ENCODE measurements at places on chromosomes 1 and 21. TPM values are rescaled to one million over a fixed set of nuclear protein-coding genes. Genes with fewer than 3 reads are reported as not detected.

The PROX1 gene
- 17.6 TPM for total RNA-seq

The ATP6V1G3 gene
- total RNA-seq, result 4.7 TPM

The SLC25A34 gene
- total RNA-seq, result 0.49 TPM

- H3K4me1 ChIP-seq, result no peaks in the 10 kb centered on the region
- no peaks in the 10 kb centered on the region for H3K27me3 ChIP-seq
- no peaks in the 10 kb centered on the region for H3K36me3 ChIP-seq
- no peak overlapping the region for H3K4me3 ChIP-seq
- DNase-seq, result no peak
Observed at GRCh38 chr1:193763266-193763665, 576.9 kb upstream of the B3GALT2 start.

The TNFRSF9 gene
- 0.91 TPM for total RNA-seq

The ETNK2 gene
- total RNA-seq, result 21.9 TPM

The SNAPIN gene
- total RNA-seq, result 32.8 TPM

The ANGPTL3 gene
- 0.77 TPM for total RNA-seq

DNA sequence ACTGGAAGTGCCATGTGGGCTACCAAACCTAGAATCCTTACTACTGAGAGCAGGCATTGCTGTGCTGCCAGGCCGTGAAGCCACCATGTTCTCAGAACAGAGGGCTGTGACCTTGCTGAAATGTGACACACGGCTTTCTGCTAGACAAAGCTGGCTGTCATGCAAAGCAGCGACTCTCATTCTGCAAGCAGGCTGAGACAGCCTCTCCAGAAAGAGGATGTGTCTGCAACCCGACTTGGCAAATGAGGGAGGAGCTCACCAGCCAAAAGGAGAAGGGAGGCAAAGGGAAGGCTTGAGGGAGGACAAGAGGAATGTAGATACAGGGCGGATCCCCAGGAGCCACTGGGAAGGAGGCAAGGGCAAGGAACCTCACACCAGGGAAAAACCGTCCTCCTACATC, 85.7 kb upstream of the KRTAP19-8 start:
- no peak overlapping the region for H3K27ac ChIP-seq
- H3K36me3 ChIP-seq, result no peaks in the 10 kb centered on the region
- no peaks in the 10 kb centered on the region for H3K27me3 ChIP-seq
- no peak overlapping the region for H3K4me3 ChIP-seq

DNA sequence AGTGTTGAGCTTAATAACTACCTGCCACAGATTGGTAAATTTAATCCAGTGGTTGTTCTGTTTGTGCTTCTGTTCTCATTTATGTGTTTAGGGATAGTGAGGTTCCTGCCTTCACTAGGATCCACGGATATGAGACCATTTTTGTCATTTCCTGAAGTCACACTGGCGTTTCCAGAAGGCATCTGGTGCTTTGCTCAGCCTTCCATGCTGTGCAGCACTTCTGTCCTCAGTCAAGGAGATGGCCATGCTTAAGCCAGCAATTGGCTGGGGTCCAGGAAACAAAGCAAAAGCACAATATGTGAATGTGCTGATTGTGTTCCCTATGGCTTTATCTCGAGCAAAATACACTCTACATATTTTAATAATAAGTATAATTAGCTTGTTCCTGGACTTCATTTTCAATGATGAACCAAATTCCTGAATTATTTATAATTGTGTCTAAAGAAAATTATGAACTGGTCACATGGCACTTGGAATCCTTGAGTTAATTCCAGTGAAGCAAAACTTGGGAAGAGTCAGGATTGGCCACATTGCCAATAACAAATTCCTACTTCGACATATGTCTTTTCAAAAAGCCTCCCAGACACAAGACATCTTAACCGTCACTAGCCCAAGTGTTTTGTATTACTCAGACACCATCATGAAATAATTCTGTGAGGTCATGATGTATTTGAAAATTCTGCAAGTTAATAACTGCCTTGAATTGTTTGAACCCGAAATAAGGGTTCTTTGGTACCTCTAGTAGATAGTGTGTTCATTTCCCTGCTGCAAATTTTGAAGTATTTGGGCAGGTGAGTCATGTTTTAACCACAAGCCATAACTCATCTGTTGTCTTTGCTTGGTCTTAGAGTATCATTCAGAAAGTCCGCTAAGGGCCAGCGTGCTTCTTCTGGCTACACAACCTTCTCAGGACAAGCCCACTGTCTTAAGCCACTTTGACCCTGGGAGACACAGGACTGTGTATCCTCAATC, 412.4 kb downstream of the DISC1 start:
- H3K4me3 ChIP-seq, result no peak overlapping the region
- no peaks in the 10 kb centered on the region for H3K4me1 ChIP-seq
- H3K27me3 ChIP-seq, result no peaks in the 10 kb centered on the region
- no peak overlapping the region for H3K27ac ChIP-seq
- no peak for DNase-seq

DNA sequence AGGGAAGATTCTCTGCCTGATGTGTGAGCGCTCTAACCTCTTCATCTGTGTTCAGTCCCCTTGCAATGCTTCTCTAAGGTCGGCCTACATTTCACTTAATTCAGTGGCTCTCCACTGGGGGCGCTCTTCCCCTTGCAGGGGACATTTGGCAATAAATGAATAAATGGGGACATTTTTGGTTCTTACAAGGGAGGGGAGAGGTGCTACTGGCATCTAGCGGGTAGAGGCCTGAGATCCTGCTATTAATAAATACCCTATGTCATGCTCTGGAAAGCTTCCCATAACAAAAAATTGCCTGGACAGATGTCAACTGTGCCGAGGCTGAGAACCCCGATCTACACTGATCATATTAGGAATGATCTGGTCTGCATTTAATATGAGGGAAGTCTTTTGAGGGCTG, 25.9 kb upstream of the DNAJC11 start:
- H3K27me3 ChIP-seq, result no peaks in the 10 kb centered on the region
- H3K4me1 ChIP-seq, result peaks cover 15% of the 10 kb centered on the region
- no peaks in the 10 kb centered on the region for H3K36me3 ChIP-seq

The ZNF593OS gene
- total RNA-seq, result 0.45 TPM

DNA sequence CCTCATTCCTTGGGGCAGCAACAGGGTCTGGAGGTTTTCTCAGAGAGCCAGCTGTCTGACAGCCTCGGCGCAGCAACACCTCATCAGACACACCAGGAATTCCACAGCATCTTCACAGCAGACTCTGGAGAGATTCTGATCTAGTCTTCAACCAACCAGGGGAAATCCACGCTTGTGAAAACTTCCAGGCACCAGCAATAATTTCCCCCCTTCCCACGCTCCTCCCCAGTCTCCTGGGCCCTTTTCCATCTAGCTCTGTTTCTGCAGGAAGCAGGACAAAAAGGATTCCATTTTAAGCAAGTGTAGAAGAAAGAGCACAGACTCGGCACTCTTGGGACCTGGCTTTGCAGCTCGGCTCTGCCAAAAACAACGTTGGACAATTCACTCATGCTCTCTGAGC, 44.3 kb upstream of the CAPZB start:
- no peaks in the 10 kb centered on the region for H3K4me1 ChIP-seq
- H3K36me3 ChIP-seq, result no peaks in the 10 kb centered on the region
- no peak overlapping the region for H3K27ac ChIP-seq
- H3K27me3 ChIP-seq, result no peaks in the 10 kb centered on the region

DNA sequence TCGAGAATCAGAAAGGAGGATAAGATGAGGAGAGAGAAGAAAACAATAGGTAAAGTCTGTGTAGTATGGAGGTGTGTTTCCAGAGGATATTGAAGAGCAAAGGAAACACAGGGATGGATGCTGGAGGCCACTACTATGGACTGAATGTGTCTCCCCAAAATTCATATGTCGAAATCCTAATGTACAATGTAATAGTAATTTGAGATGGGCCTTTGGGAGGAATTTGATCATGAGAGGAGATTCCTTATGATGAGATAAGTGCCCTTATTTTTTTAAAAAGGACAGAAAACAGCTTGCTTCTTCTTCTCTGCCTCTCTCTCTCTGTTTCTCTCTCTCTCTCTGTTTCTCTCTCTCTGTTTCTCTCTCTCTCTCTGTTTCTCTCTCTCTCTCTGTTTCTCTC, 602.2 kb upstream of the ADAMTS5 start:
- H3K36me3 ChIP-seq, result no peaks in the 10 kb centered on the region
- no peaks in the 10 kb centered on the region for H3K27me3 ChIP-seq
- H3K27ac ChIP-seq, result no peak overlapping the region
- no peak overlapping the region for H3K4me3 ChIP-seq

DNA sequence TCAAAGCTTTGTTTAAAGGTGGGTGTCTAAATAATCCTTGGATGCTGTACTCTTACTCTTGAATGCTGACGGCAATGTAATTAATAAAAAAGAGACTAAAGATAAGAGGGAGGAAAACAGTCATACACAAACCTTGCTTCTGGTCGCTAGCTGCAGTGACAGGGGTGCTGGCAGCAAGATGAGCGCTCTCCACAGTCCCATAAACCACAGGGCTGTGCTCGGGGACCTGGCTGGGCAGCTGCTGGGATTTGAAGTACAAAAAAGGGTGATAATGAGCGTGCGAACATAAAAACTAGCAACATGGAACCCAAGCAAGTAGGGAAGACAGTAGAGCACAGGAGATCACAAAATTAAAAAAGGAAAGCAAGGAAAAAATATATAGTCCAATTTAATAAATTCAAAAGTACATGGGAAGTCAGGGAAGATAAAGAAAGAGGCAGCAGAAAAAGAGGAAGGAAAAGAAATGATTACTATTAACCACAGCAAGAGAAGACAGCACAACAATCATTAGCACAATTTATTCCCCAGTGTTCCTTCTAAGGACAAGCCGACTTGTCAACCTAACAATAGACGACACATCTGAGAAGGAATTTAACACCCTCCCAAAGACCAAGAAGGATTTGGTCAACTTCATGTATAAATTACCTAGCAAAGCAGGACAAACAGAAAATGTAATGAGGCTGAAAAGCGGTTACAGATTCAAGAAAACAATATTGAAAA, 162.9 kb upstream of the HP1BP3 start:
- H3K36me3 ChIP-seq, result no peaks in the 10 kb centered on the region
- no peaks in the 10 kb centered on the region for H3K27me3 ChIP-seq
- no peak overlapping the region for H3K27ac ChIP-seq

The METTL13 gene
- 36.9 TPM for total RNA-seq

DNA sequence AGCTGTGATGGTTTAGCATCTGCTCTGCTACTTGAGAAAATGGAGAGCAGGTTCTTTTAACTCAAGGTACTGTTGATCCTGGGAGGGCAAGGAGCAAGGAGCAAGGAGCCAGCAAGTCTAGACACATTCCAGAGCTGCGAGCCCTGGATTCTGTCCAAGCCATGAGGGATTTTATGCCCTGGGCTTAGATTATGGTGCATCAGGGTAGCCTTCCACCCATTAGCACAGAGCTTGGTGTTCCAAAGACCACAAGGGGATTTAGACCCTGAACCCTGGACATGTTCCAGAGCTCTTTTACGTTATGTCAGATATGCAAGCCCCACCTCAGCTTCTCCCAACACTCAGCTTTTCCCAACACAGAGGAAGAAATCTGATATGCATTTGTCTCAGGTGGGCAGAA, 2.0 kb upstream of the OR14I1 start:
- DNase-seq, result no peak
- H3K27ac ChIP-seq, result no peak overlapping the region
- no peaks in the 10 kb centered on the region for H3K4me1 ChIP-seq

DNA sequence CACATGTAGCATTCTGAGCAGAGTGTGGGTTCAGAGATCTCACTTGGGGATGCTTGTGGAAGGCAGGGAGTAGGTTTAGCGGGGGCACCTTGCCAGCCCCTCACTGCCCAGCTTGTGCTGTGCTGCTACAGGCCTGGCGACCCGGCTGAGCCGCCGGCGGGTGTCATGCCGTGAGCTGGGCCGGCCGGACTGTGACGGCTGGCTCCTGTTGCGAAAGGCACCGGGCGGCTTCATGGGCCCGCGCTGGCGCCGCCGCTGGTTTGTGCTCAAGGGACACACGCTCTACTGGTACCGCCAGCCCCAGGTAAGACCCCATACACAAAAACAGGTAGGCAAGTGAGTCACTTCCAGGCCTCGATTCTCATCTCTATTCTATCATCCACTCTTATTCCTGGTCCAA, 5.5 kb upstream of the CATSPER4 start:
- H3K4me1 ChIP-seq, result no peaks in the 10 kb centered on the region
- no peaks in the 10 kb centered on the region for H3K27me3 ChIP-seq
- H3K27ac ChIP-seq, result no peak overlapping the region

GRCh38 chr1:236141447-236142252, 689 bp upstream of the GPR137B start:
- H3K4me1 ChIP-seq, result peaks cover 8% of the 10 kb centered on the region
- H3K27ac ChIP-seq, result peak overlapping the region; percentile 34
- H3K36me3 ChIP-seq, result no peaks in the 10 kb centered on the region
- H3K27me3 ChIP-seq, result no peaks in the 10 kb centered on the region

The COL8A2 gene
- total RNA-seq, result 0.18 TPM

The DMBX1 gene
- not detected for total RNA-seq

The SLFNL1 gene
- total RNA-seq, result 0.09 TPM

DNA sequence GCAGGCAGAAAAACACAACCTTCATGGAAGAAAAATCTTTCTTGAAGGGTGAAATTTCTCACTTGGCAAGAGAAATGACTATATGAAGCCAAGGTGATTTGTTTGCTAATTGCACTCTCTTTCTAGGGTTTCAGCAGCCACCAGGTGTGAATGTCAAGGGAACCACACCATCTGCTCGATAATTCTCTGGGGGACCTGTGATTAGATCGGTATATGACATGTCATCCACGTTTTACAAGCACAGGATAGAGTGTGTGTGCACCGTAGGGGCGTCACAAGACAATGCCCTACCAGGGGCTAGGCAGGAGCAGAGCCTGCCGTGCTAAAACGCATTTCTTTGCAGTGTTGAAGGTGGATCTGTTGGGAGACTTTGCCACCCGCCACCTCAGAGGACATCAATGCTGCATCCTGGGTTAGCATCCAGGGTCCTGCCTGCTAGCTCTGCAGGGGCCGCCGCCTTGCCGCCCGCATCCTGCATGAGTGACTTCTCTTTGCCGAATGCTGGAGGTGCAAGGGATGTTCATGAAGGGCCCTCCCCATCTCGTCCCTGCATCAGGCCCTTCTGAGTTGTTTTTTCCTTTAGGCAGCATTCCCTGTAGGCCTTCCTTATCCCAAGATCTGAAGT, 37.8 kb upstream of the CCSAP start:
- no peaks in the 10 kb centered on the region for H3K36me3 ChIP-seq
- no peaks in the 10 kb centered on the region for H3K27me3 ChIP-seq
- H3K4me3 ChIP-seq, result no peak overlapping the region
- DNase-seq, result no peak

DNA sequence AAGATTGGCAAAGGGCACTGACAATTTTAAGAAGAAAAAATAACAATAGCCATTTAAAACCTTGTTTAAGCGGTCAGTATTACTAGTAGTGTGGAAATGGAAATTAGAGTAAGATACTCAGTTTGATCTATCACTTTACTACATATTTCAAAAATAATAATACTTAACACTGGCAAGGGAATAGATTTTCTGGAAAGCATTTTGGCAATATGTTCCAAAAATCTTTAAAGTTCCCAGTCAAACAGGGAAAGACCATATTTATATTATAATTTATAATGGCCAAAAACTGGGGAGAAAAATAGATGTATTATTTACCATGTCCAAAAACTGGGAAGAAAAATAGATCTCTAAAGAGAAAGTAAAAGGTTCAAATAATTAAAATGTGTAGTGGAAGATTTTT, 28.6 kb upstream of the C1orf21 start:
- no peak overlapping the region for H3K27ac ChIP-seq
- H3K4me3 ChIP-seq, result no peak overlapping the region
- no peak for DNase-seq
- H3K4me1 ChIP-seq, result no peaks in the 10 kb centered on the region
- no peaks in the 10 kb centered on the region for H3K27me3 ChIP-seq

GRCh38 chr1:16181887-16182719, 26.2 kb upstream of the EPHA2 start:
- peak overlapping the region; percentile 89 for H3K27ac ChIP-seq
- H3K27me3 ChIP-seq, result no peaks in the 10 kb centered on the region
- peak; percentile 86 for DNase-seq
- no peak overlapping the region for H3K4me3 ChIP-seq
- no peaks in the 10 kb centered on the region for H3K36me3 ChIP-seq
